ENCODE measurements at places on chromosomes 1 and 21.

GRCh38 chr21:43728467-43729390, 9.8 kb downstream of the PDXK start:
- DNase-seq, result peak; percentile 88

- no peak for DNase-seq
These were observed 14.8 kb downstream of the ATP1B1 start for GRCh38 chr1:169121146-169121923.

GRCh38 chr1:7228252-7228961, 443.2 kb downstream of the CAMTA1 start:
- no peak for DNase-seq

DNA sequence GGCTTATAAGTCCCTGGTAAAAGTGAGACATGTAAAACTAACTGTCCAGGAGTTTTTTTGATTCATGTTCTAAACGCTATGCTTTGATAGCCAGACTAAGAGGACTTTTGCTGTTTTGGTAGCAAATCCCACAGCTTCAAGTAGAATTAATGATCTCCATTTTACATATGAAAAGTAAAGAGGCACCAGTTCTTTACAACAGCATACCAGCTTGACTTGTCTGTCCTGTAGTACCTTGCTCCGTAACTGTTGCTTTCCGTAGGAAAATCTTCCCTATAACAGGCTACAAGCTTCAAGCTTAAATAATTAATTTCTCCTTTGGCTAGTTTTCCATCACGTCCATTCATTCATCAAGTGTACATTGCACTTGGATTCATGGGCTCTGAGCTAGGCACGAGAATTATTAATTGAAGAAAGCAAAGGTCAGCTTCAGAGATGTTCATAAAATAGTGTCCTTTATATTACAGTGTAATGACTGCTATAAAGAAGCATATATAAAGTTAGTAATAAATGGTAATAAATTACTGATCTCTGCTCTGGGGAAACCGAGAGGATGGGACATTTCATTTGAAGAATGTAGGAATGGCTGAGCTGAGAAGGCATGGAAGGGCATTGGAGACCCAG, 29.2 kb downstream of the B3GALT5 start:
- peak; percentile 46 for DNase-seq

DNA sequence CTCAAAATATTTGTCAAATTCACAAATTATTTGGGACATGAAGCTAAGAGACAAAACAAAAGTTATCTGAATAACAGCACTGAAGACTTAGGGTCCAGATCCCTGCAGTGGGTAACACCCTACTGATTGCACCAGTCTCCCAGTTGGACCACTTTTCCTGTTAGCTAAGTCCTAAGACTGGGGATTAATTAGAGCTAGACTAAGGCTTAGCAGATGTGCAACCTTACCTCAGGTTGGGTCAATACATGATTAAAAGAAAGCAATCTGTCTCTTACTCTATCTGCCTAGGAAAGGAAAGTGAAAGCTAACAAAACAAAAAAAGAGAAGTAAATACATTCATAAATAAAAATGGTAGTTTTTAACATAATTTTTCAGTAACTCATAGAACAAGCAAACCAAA, 737.2 kb upstream of the CHRM3 start:
- DNase-seq, result no peak

DNA sequence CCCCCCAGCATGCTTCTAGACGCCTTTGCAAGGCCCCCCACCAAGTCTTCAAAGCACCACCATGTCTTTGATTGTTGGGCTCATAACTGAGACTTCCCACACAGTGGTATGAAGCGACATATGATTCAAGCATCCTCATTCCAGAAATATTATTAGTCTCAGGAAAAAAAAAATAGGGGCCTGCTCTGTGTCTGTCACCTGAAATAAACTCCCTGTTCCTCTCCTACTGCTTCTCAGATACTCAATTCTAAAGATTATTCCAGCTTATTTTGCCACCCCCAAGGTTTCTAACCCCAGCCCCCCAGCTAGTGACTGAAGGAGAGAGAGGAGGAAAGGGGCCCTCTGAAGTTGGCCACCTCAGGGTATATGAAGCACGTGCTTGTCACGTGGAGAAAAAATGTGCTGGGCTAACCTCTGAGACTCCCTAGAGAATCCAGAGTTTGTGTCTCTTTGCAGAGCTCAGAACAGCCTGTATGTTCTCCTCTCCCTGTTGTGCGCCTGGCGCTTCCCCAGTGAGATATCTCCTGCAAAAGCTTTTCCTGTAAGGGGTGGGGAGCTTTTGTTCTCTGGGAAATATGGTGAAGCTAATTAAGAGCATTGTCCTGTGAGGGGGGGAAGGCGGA, 35.9 kb upstream of the RASAL2 start:
- peak; percentile 13 for DNase-seq

- DNase-seq, result no peak
These were observed 492.4 kb upstream of the NFIA start for GRCh38 chr1:60589916-60590315.

- DNase-seq, result no peak
These were observed 25.0 kb downstream of the SLAMF1 start for GRCh38 chr1:160621633-160622413.
